Liver (tissue), 10 donors: ENCODE measurements at places on chromosomes 6 and 20. TPM values are rescaled to one million over a fixed set of nuclear protein-coding genes. Genes with fewer than 3 reads are reported as not detected.

C20orf144 gene
- polyA plus RNA-seq: not detected

COL9A3 gene
- 1.2 TPM for polyA plus RNA-seq

F13A1 gene
- 5.3 TPM for polyA plus RNA-seq

DNA sequence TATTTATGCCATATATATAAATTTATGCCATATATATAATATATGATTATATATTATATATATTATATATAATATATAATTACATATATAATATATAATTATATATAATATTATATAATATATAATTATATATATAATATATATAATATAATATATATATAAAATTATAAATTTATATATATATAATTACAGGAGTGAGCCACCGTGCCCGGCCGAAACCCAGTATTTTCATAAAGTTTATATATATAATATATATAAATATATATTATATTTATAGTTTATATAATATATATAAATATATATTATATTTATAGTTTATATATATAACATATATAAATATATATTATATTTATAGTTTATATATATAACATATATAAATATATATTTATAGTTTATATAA, 31.6 kb downstream of the NKX2-4 start:
- DNase-seq: no peak

- DNase-seq: no peak
Measured at GRCh38 chr20:20076297-20077065, 24.1 kb downstream of the CFAP61 start.

DNA sequence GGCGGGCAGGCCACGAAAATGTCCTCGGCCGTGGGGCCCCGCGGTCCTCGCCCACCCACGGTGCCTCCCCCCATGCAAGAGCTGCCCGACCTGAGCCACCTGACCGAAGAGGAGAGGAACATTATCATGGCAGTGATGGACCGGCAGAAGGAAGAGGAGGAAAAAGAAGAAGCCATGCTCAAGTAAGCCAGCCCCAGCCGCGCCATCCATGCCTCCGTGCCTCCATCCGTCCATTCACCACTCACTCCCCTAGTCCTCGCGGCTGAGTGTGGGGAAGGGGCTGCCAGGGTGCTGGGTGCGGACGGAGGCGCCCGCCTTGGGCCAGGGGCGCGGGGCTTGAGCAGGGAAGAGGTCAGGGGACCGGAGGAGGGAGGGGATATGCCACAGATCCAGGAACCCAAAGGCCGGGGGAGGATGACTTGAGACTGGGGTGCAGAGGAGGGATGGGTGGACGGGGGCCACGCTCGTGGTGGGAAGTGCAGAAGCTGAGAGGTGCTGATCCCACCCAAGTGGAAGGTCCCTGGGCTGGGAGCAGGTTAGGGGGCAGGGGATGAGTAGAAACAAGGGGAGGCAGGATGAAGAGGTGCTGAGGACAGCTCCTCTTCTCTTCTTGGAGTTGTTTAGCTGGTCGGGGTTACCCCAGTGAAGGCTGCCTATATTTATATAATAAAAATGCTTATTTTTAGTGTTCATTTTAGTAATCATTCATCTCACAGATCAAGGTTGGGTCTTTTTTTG, 825 bp downstream of the RIMS1 start:
- no peak for DNase-seq
